ENCODE measurements at places on chromosomes 3 and 15.
A peak's percentile ranks its signal among the peaks of the same experiment; 100 is the strongest.

DNA sequence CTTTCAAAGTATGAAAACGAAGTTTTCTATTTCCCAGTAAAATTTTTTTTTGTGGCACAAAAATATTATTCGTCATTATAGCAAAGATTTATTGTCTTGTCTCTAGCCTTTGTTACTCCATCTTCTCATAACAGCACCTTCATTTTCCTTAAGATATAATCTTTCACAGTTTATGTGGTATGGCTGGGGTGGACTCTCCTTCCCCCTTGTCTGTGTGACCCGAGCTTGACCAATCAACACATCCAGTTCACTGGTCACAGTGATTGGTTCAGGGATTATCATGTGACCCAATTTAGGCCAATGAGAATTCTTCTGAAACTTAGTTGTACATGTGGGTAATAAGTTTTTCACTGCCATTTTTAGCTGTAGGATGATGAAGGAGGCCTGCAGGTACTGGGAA is 71.2 kb upstream of the DCBLD2 start:
- DNase-seq: no peak

GRCh38 chr3:46693038-46693891 is at the start of gene ALS2CL:
ALS2CL (minus strand) TSS chr3:46693679; CDS start chr3:46689440, 4,239 bp downstream.
- peak; percentile 30 for DNase-seq

DNA sequence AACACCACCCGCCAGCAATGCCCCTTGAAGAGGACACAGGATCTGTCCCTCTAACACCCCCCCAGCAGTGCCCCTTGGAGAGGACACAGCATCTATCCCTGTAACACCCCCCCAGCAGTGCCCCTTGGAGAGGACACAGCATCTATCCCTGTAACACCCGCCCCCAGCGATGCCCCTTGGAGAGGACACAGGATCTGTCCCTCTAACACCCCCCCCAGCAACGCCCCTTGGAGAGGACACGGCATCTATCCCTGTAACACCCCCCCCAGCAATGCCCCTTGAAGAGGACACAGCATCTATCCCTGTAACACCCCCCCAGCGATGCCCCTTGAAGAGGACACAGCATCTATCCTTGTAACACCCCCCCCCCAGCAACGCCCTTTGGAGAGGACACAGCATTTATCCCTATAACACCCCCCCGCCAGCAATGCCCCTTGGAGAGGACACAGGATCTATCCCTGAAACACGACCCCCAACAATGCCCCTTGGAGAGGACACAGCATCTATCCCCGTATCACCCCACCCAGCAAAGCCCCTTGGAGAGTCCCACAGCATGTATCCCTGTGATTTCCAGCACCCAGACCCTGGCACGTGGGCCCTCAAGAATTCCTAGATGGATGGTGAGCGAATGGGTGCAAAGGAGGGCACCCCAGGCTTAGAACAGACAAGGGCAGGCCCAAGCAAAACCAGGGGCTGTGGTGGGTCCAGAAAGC is 26.9 kb downstream of the TNK2 start:
- no peak for DNase-seq

DNA sequence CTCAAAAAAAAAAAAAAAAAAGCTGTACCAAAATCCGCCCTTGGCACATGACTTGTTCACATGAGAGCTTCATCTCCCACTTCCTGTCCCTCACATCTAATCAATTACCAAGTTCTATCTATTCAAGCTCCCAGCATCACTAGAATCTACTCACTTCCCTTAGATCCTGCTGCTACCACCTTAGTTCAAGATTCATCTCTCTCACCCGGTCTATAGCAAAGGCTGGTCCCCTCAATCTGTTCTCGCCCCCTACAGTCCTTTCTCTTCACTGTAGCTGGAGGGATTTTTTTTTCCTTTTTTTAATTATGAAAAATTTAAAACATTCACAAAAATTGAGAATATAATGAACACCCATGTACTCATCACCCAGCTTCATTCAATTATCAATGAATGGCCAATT is 16.7 kb upstream of the GPR160 start:
- DNase-seq: no peak

- no peak for DNase-seq
Observed at GRCh38 chr3:163560459-163560858, 1517.8 kb downstream of the SI start.

- peak; percentile 14 for DNase-seq
Observed at GRCh38 chr3:27596334-27596841, 112.2 kb upstream of the SLC4A7 start.
